COR-L47 (cell line): ENCODE measurements at places on chromosomes 3 and 15.

DNA sequence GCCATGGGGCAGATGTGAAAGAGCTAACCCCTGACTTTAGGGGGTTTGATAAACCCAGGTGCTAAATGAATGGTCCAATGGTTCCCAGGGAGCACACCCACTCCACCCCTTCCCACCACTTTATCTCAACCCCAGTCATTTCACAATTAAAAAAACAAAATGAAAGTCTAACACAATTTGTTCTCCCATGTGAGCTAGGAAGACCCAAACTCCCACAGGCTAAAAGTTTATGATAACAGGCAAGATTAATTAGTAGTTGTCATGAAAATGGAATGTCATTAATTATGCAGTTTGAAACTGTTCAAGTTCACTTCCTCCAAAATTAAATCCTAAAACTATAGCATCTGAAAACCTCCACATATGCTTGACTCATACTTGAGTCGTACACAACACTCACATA is 63.3 kb upstream of the TPM1 start:
- DNase-seq, result no peak

DNA sequence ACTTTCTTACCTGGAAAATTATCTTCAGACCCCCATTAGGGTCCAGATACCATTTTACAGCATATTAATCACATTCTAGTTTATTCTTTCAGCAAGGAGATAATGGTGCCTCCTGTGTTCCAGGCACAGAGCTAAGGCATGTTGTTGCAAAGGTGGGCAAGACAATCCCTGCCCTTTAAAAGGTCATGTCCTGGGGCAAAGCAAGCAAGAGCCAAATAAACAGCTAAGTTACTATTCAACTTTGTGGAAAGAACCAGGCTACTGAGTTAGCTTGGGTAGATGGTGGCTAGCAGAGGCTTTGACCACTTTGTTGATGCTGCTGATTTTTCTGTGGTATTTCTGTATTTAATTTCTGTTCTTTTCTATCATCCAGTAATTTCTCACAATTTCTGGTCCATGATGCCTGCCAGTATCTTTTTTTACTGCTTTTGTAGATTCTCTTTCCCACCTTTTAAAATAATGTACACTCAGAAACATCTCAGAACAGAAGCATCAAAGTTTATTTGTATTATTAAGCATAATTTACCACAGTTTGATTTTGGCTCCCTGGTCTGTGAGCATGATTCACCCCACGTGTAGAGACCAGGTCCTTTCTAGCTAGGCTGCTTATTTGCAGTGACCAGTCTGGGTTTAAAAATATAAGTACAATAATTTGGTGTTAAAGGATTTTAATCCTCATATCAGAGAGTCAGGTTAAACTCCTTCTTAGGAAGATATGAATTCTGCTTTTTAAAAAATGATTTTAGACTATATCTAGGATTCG is 71.5 kb downstream of the LRRC28 start:
- DNase-seq, result no peak

DNA sequence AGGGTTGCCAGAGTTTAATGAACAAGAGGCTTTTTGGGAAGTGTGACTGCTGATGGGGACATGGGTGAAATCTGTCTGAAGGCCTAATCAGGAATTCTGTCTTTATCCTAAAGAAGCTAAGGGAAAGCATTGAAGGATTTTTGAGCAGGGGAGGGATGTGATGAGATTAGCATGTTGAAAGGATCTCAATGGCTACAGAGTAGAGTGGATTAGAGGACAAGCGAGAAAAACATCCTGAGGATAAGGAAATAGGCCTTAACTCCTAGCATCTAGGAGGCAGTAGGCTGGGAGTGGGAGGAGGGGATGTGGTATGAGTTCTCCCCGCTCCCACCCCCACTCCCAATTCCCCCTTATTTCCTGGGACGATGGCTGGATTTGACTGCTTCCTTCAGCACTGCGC is 35.1 kb upstream of the SNTN start:
- no peak for DNase-seq

GRCh38 chr3:158696618-158697017 is 24.2 kb upstream of the LXN start:
- no peak for DNase-seq

DNA sequence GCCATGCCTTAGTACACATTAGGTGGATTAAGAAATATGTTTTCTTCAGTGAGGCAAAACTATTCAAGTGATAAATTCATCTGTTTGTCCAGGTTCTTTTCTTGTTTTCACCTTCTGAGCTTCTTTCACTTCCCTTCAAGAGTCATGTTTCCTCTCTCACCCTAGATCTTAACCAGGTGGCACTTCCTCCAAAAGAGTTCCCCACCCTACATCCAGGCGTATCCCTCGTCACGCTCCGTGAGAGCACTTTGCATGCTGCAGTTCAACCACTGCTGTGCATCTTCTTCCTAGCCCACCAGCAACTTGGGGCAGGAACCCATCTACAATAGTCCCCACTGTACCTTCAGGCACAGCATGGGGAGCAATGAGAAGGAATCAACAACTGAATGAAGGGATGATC is 28.9 kb downstream of the OSBPL10 start:
- no peak for DNase-seq

GRCh38 chr3:14774431-14774830 is 44.3 kb upstream of the FGD5 start:
- DNase-seq, result no peak

DNA sequence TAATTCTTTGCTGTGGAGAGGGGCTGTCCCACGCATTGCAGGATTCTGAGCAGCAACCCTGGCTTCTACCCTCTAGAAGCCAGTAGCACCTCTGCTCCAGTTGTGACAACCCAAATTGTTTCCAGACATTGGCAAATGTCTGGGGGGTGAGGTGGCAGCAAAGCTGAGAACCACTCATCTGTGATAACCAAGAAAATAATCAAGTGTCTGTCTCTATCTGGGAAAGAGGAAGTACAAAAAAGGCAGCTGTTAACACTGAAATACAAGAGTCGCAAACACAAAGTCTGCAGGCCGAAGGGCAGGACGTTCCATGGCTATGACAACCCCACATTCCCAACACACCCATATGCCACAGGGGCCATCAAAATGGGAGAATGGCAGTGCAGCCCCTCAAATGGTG is 42.2 kb upstream of the GNB5 start:
- no peak for DNase-seq

- no peak for DNase-seq
Measured at GRCh38 chr15:80055933-80056332, 3.5 kb upstream of the ZFAND6 start.

GRCh38 chr3:121757087-121757811 is 7.7 kb upstream of the GOLGB1 start:
- no peak for DNase-seq

DNA sequence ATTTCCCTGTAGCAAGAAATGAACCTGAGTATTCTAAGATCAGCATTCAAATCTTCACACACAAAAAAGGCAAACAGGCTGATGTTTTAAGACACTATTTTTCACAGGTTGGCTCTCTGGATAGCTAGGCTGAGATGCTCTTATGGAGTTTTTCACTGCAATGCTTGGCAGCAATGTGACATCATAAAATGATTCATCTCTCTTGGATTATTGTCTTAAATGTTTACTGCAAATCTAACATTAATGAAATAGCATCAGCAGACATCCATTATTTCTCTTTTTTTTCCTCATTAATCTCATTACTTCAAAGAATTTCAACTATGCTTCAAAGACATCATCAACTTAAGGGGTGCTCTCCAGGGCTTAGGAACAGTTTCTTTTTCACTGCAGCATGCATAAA is 23.6 kb upstream of the SSUH2 start:
- no peak for DNase-seq

GRCh38 chr3:196186651-196187573 is 24.3 kb downstream of the ZDHHC19 start:
- peak; percentile 71 for DNase-seq

GRCh38 chr3:48413086-48413485 is 16.8 kb downstream of the PLXNB1 start:
- DNase-seq, result no peak

- DNase-seq, result no peak
Measured at GRCh38 chr15:50906954-50907600, 1.4 kb upstream of the AP4E1 start.

GRCh38 chr15:25776071-25776746 is 86.9 kb downstream of the ATP10A start:
- no peak for DNase-seq

DNA sequence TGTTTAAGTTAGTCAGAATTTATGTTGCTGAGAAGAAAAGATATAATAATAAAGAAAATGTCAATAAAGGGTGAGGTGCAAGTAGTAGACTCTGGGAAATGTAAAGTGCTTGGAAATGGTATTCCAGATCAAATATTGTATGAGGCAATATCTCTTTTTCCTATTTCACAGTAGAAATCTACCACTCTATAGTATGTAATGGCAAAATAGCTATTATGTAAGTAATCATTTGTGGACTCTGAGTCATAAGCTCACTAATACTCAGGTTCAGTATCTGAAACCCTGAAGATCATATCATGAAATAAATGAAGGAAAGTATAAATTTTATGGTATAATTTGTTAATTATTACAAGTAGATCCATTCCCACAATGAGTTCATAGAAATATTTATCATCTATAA is 322.1 kb downstream of the PYDC2 start:
- DNase-seq, result no peak

DNA sequence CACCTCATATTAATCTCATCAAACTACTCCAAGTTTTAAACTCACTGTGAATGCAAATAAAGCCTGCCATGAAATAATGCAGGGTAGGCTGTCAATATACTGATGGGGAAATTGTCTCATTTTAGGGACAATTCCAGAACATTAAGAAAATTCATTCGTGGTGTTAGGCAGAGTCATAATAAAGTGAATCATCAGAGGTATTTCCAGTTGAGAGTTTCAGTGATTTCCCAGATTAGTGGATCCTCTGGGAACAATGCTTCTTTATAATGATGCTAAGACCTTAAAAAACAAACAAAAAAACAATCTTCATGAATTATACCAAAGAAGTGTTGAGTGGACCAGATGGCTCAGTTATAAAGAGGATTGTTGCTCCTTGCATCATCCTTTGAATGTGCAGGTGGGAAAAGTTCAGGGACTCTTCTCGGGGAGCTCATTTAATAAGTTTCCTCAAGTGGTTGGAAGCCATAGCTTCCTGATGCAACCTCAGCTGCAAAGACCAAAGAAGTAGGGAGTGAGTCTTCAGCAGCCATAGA is 360.9 kb upstream of the TRIM42 start:
- DNase-seq, result no peak

DNA sequence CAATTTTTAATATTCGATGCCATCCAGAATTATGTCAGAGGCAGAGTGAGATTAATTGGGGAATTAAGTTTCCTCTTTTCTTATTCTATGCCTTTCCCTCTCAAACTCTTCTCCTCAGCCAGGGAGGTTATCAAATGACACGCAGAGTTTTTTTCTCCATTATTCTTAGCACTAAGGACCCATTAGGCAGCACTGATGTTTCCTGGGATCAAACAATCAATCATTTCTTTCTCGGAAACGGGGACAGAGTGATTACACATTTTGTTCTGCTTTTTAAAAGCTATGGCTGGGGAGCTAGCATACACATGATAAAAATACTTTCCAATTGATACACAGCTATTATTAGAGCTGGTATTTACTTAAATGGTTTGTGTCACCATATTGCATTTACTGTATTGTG is 35.3 kb upstream of the PSMD6 start:
- DNase-seq, result no peak

DNA sequence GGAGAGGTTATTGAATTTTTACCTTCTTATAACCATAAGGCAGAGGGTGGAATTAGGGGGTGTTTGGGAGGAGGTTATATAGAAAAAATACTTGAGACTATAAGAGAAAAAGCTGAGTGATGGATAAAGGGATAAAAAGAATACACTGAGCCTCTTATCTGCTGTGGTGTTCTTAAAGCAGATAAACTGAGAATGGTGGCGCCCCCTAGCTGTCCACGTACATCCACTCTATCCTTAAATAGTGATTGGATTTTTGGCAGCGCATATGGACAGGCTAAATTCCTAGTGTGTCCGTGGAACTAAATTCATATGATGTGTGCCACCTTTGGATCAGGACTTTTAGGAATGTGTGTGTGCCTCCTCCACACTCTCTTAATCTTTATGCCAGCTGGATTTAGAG is 121.1 kb downstream of the OXSM start:
- DNase-seq, result no peak

DNA sequence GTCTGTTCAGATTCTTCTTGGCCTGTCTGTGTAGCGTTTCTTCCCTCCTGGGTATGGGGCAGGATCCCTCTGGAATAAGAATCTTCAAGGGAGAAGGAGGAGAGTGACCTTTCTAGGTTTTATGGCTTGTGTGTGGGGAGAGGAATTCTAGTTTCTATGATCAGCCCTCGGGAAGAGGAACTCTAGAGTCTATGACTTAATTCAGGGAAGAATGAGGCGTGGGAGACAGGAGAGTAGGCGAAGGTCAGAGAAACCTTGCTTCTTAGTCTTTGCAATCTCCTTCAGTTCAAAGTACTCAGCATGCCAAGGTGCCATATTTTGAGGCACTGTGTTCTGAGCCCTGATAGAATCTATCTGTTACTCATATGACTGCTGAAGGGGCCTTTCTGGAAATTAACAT is 99.2 kb upstream of the C3orf80 start:
- DNase-seq, result no peak

- DNase-seq, result no peak
Measured at GRCh38 chr15:85044894-85045293, 63.2 kb downstream of the PDE8A start.

- DNase-seq, result no peak
Measured at GRCh38 chr3:104546301-104546700, 820.4 kb upstream of the ALCAM start.

DNA sequence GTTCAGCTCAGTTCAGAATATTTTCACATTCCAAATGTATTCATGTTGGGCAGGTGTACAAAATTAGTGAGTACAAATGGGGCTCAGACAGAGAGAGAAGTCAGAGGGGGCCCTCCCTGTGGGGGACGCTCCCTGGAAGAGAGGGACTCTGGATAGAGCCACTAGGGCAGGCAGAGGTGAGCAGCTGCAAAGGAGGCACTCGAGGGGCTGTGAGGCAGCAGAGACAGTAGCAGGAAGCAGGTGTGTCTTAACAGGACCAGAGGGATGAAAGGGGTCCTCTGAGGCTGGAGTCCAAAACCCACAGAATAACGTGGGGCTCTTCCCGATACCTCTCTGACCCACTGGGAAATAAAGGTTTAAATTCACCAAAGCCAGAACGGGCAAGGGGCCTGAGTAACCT is 127.1 kb downstream of the MEGF11 start:
- no peak for DNase-seq

DNA sequence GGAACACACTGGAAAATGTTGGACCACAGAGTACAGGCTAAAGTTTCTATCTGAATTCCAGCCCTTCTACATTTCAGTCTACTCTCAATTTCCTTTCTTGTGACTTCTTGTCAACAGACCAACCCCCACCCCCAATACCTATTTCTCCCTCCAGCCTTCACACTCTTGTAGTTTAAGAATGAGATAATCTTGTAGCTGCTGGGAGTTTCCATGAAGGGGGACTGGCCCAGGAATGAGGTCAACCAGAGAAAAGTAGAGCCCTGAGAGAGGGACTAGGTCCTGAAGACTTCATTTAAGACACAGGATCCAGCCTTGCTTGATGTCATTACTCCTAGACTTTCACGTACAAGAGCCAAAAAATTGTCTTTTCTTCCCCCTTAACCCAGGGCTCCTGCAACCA is 29.5 kb upstream of the FAM107A start:
- DNase-seq, result no peak
